Urinary bladder (tissue), 4 donors: ENCODE measurements at places on chromosomes 2 and 18.

GRCh38 chr2:59342166-59342565 lies 1101.0 kb upstream of the FANCL start:
- no peak for DNase-seq

DNA sequence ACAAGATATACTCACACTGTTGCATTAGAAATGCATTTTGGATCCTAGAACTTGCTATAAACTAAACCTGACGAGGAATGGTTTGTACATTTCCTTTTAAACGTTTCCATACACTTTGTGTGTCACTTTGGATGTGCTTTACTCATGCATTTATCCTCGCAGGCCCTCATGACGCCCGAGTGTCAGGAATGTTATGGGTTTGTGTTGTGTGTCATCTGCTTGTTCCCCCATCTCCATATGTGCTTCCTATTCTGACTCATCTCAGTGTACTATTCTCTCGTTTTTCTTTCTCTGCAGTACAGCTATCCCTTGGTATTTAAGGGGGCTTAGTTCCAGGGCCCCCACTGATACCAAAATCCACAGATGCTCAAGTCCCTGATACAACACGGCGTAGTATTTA lies 121.5 kb upstream of the RASGRP3 start:
- DNase-seq = no peak

DNA sequence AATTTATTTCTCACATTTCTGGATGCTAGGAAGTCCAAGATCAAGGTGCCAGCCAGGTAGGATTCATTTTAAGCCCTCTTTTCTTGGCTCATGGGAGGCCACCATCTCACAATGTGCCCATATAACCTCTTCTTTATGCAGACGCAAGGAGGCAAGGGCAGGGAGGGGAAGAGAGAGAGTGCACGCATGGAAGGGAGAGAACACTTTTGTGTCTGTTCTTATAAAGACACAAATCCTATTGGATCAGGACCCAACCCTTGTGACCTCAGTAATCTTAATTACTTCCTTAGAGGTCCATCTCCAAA lies 32.5 kb downstream of the CMPK2 start:
- no peak for DNase-seq

DNA sequence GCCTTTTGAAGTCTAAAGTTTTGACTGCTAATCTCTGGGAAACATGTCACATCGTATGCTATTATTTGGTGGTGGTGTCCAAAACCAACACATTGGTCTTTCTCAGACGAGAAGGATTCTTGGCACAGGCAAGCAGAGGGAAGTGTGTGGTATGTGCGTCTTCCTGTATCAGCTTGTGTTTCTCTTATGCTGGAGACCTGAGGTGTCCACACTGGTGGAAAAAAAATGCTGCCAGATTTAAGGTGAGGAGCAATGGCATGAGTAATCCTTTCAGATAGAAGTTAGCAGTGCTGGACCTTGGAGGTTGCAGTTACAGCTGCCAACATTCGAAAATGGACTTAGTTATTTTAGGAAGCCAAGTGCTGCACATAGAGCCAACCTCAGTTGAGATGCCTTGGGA lies 11.7 kb upstream of the FHL2 start:
- no peak for DNase-seq

- DNase-seq = no peak
These were observed 124.9 kb downstream of the GREB1L start for GRCh38 chr18:21366896-21367295.
